ENCODE measurements at places on chromosomes 12 and 14.

GRCh38 chr14:106094654-106095189 is 568.3 kb downstream of the TMEM121 start:
- DNase-seq = no peak

- DNase-seq = no peak
Observed at GRCh38 chr12:49478949-49479664, 59.7 kb upstream of the KCNH3 start.

GRCh38 chr12:100253437-100253836 is 13.4 kb downstream of the DEPDC4 start:
- no peak for DNase-seq

- DNase-seq = no peak
Observed at GRCh38 chr12:109779382-109779781, 53.8 kb downstream of the TRPV4 start.

DNA sequence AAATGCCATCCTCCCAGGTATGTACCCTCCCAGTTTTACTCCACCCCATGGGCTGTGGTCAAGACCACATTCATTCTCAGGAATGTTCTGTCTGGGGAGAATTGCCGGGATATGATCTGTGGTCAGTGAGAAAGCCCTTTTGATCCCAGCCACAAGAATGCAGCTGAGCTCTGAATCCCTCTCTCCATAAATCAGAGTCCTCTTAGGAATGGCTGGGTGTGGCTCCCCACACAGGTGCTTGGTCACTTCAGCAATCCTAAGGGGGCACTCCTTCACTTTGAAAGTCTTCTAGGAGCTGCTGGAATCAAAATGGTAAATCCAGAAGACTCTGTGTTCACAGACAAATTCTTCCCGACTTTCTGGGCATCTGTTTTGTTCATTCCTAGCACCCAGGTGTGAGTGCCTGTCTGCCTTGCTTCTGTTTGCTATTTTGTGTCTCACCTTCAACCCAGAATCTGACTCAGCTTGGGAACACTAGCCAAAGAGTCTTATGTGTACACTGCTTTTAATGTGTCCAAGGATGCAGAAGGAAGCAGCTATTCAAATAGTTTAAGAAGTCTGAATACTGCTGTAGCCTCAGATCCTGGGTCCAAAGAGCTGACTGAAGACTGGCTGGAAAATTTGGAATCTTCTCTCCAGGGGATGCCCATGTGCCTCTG is 144.6 kb upstream of the CDKN3 start:
- DNase-seq = no peak

DNA sequence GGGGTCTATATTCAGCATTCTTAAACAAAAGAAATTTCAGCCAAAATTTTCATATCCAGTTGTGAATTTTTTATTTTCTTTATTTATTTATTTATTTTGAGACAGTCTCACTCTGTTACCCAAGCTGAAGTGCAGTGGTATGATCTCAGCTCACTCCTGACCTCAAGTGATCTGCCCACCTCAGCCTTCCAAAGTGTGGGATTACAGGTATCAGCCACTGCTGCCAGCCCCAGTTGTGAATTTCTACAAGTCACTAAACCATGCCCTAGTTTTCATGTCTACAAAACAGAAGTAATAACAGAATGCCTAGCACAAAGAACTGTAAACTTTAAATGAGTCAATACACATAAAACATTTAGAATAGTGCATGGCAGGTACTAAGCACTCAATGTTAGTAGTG is 254.2 kb downstream of the C12orf50 start:
- no peak for DNase-seq

- DNase-seq = no peak
Observed at GRCh38 chr12:121766290-121767039, 27.0 kb downstream of the RHOF start.

- no peak for DNase-seq
Observed at GRCh38 chr14:57352396-57353170, 37.8 kb upstream of the NAA30 start.

- DNase-seq = no peak
Observed at GRCh38 chr14:50947446-50947845, 3.2 kb upstream of the PYGL start.

GRCh38 chr12:10551375-10551774 is 45.7 kb downstream of the EIF2S3B start:
- no peak for DNase-seq

DNA sequence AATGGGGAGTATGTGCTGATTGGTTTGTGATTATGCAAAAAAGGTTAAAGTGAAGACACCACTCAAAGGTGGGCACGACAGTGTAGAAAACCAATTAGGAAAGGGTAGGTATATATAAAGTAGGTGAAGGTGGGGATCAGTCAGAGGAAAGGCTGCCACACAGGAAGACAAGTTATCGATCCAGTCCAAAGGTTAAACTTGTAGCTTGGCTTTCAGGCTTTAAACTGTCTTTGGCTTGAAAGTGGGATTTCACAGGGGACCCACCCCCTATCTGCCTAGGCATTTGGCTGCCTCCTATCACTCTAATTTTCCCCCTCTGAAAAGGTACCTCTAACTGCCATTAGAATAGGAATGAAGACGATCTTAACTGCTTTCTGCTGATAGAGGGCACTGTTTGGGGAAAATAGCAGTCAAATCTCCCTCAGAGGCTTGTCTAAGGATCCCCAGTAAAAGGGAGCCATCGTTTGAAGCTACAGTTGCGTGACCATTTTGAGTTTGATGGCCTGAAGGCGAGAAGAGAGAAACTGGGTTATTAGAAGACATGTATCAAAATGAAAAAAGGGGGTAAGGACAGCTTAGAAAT is 250.2 kb downstream of the GPHN start:
- DNase-seq = no peak

All from NCI-H1048 (cell line).